ENCODE measurements at places on chromosomes 7 and 10. TPM values are rescaled to one million over a fixed set of nuclear protein-coding genes. Genes with fewer than 3 reads are reported as not detected.

Gene FAM237B
- not detected for polyA plus RNA-seq

Gene FBH1
- polyA plus RNA-seq = 85.4 TPM

Gene ITGA8
- polyA plus RNA-seq = not detected

Gene STK31
- polyA plus RNA-seq = not detected

Gene PILRA
- 2.3 TPM for polyA plus RNA-seq

Gene NCF1
- 313 TPM for polyA plus RNA-seq

Gene SFTPA1
- polyA plus RNA-seq = not detected

Gene GPR15LG
- not detected for polyA plus RNA-seq

Gene NEURL1
- polyA plus RNA-seq = 0.35 TPM

Gene C10orf62
- polyA plus RNA-seq = not detected

Gene AKR1E2
- polyA plus RNA-seq = not detected

Gene ATP6V1F
- 325 TPM for polyA plus RNA-seq

Gene GPR158
- not detected for polyA plus RNA-seq

Gene OPALIN
- polyA plus RNA-seq = not detected

Measured in IgD-negative memory B cell (primary cell).